ENCODE measurements at places on chromosomes 12 and 14. TPM values are rescaled to one million over a fixed set of nuclear protein-coding genes. Genes with fewer than 3 reads are reported as not detected.

- no peak for DNase-seq
These were observed 33.5 kb downstream of the SLC6A12 start for GRCh38 chr12:180445-180844.

DNA sequence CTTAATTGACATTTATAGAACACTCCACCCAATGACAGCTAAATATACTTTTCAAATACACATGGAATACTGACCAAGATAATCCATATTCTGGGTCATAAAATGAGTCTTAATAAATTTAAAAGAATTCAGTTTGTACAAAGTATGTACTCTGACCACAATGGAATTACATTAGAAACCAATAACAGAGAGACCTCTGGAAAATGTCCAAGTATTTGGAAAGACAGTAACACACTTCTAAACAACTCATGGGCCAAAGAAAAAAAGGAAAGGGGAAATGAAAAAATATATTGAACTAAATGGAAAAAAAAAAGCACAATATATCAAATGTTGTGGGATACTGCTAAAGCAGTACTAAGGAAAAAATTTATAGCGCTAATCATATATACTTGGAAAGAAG, 52.0 kb downstream of the CRACR2A start:
- no peak for DNase-seq

DNA sequence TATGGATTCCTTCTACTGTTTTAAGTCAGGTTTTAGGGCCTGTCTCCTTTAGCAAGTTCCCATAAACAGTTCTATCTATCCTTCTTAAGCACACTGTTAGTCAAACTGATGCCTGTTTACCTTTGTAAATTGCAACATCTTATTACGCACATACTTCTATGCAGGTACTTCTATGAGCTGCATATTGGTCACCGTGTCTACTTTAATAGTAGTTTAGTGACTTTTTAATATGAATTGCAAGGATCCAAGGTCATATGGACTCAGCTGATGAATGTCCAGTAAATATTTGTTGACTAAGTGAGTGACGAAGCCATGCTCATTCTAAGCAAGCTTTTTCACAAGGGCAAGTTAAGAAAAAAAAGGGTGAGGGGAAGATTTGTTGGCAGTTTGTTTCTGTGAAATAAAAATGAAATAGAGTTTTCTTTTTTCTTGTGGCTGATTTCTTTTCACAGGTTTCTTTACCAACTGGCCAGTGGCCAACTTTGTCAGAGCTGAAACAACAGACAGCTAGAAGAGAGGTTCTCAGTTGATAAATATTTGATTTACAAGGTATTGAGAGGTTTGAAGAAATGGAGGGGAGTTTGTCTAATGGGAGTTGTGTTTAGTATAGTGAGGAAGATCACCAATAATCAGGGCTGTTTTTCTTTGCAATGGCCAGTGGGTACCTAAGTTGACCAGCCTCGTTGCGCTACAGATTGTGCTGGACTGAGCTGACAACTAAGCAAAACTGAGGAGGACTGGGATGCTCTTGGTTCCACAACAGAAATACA, 141.1 kb downstream of the SLC15A5 start:
- no peak for DNase-seq

DNA sequence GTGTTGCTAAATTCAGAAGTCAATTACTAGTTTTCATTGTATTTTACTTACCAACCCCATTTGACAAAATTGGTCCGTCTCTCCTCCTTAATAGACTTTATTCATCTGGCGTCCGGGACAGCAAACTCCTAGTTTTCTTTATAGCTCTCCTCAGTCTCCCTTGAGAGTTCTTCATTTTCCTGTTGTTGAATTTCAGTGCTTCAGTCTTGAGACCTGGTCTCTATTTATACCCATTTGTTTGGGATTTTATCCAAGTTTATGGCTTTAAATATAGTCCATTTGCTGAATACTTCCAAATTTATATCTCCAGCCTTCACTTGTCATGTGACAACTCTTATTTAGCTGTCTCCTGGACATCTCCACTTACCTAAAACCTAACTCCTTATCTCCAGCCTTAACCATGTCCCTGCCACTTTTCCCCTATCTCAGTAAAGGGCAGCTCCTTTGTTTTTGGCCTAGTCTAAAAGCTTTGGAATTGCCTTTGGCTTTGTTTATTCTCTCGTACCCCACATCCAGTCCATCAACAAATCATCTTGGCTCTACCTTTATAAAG, 23.5 kb downstream of the KTN1 start:
- no peak for DNase-seq

- DNase-seq, result peak; percentile 18
These were observed 774 bp upstream of the TMEM30B start for GRCh38 chr14:61281948-61282275.

The CLEC9A gene
- total RNA-seq, result not detected

The MANSC4 gene
- not detected for total RNA-seq

The GARIN6 gene
- not detected for total RNA-seq

Measured in vagina (tissue), 2 donors.